PC-9 (cell line): ENCODE measurements at places on chromosomes 13 and 19.

- no peak overlapping the region for H3K4me3 ChIP-seq
- no peaks in the 10 kb centered on the region for H3K36me3 ChIP-seq
- 0 out of 2 replicates have a peak overlapping the region, but pooled peaks have one; percentile 65 for H3K27ac ChIP-seq
- DNase-seq = no peak
- peaks cover 21% of the 10 kb centered on the region for H3K4me1 ChIP-seq
Measured at GRCh38 chr19:14119644-14120496, 2.3 kb upstream of the PRKACA start.

DNA sequence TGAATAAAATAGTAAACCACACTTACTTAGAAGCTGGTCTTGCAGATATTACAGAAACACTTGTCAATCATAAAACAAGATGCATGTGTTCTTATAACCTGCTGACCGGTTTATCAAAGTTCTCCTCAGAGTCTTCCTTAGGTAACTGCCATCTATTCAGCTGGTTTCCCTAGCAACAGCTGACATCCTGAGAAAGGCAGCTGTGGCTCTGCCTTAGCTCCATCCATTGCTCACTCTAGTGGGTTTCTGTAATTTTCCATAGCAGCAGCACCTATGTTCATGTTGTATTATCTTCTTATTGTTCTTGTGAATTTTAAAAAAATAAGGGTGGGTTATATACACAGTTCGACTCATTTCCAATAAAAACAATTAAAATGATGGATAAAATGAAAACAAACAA is 87.8 kb downstream of the RAP2A start:
- DNase-seq = no peak
- H3K27me3 ChIP-seq = no peaks in the 10 kb centered on the region
- no peaks in the 10 kb centered on the region for H3K4me1 ChIP-seq
- H3K36me3 ChIP-seq = no peaks in the 10 kb centered on the region
- no peak overlapping the region for H3K4me3 ChIP-seq
- no peak overlapping the region for H3K27ac ChIP-seq

- no peaks in the 10 kb centered on the region for H3K27me3 ChIP-seq
- H3K4me1 ChIP-seq = no peaks in the 10 kb centered on the region
- DNase-seq = no peak
- H3K27ac ChIP-seq = no peak overlapping the region
Measured at GRCh38 chr13:66489172-66489571, 741.0 kb downstream of the PCDH9 start.

DNA sequence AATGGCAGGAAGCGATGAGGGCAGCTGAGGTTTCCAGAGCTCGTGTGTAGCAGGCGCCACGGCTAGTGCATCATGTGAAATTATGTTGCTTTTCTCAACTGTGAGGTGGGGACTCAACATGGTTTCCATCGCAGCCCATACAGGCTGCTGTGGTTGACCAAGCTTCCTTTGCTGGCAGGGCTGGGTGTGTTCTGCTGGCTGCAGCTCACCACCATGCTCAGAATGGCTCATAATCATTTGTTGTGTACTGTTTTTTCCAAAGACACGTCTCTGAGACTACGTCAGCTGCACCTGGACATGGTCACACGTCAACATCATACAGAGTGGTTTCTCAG is 16.1 kb upstream of the RASA3 start:
- no peak overlapping the region for H3K4me3 ChIP-seq
- peaks cover 26% of the 10 kb centered on the region for H3K4me1 ChIP-seq
- H3K36me3 ChIP-seq = no peaks in the 10 kb centered on the region
- DNase-seq = no peak
- no peaks in the 10 kb centered on the region for H3K27me3 ChIP-seq

GRCh38 chr13:66659701-66660467 is 570.3 kb downstream of the PCDH9 start:
- DNase-seq = peak; percentile 17
- H3K36me3 ChIP-seq = no peaks in the 10 kb centered on the region
- peaks cover 6% of the 10 kb centered on the region; the same call in 1 of the 2 replicates for H3K4me1 ChIP-seq
- H3K4me3 ChIP-seq = no peak overlapping the region
- H3K27ac ChIP-seq = no peak overlapping the region

GRCh38 chr19:50167314-50167721 is 4.2 kb upstream of the IZUMO2 start:
- H3K27ac ChIP-seq = peak overlapping the region; percentile 57
- DNase-seq = peak; percentile 73
- H3K4me3 ChIP-seq = no peak overlapping the region
- H3K4me1 ChIP-seq = peaks cover 65% of the 10 kb centered on the region

DNA sequence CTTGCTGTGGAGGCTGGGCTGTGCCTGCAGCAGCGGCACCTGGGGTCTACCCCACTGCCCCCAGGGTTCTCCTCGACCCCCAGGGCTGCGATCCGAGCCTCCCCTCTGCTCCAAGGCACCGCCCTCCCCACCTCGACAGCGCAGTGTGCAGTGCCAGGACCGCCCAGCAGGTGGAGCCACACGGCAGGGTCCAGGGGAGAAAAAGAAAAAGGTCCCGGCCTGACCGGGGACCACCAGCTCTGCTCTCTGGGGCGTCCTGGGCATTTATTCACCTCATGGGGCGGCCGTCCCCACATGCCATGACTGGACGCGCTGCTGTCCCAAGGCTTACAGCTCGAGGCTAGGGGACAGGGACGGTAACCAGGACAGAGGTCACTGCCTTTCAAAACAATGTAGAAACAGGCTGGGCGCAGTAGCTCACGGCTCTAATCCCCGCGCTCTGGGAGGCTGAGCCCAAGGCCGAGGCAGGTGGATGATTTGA is 10.6 kb downstream of the REXO1 start:
- H3K27ac ChIP-seq = no peak overlapping the region
- H3K36me3 ChIP-seq = no peaks in the 10 kb centered on the region
- no peaks in the 10 kb centered on the region for H3K27me3 ChIP-seq
- DNase-seq = no peak
- H3K4me3 ChIP-seq = no peak overlapping the region

- no peaks in the 10 kb centered on the region for H3K36me3 ChIP-seq
- no peaks in the 10 kb centered on the region for H3K4me1 ChIP-seq
- H3K27me3 ChIP-seq = no peaks in the 10 kb centered on the region
- DNase-seq = no peak
- H3K27ac ChIP-seq = no peak overlapping the region
Measured at GRCh38 chr13:78265098-78265497, 338.3 kb downstream of the POU4F1 start.

- no peak overlapping the region for H3K27ac ChIP-seq
- H3K4me3 ChIP-seq = no peak overlapping the region
- no peaks in the 10 kb centered on the region for H3K4me1 ChIP-seq
- no peaks in the 10 kb centered on the region for H3K27me3 ChIP-seq
Measured at GRCh38 chr13:37338726-37339385, 233.4 kb upstream of the CSNK1A1L start.

DNA sequence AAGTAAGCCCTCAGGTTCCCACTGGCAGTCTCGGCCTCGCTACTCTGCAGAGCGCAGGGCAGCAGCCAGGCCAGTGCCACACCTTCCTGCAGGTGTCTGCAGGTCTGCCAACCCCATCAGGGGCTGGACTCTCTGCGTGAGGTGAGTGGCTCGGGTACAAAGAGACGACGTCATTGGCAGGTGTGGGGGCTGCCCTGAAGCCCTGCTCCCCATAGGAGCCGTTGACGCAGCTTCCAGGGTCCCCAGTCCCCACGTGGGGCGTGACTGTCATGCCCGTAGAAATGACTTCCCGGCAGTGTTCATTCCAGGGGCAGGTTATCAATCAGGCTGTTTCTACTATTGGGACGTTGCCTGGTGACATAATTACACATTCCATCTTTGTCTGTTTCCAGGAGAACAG is 15.3 kb upstream of the GJB6 start:
- no peaks in the 10 kb centered on the region for H3K4me1 ChIP-seq
- no peaks in the 10 kb centered on the region for H3K36me3 ChIP-seq
- H3K4me3 ChIP-seq = no peak overlapping the region
- DNase-seq = no peak
- no peaks in the 10 kb centered on the region for H3K27me3 ChIP-seq

GRCh38 chr13:80603351-80603750 is 262.4 kb upstream of the SPRY2 start:
- no peaks in the 10 kb centered on the region for H3K36me3 ChIP-seq
- no peak overlapping the region for H3K4me3 ChIP-seq
- no peak overlapping the region for H3K27ac ChIP-seq
- no peak for DNase-seq
- H3K27me3 ChIP-seq = no peaks in the 10 kb centered on the region
- H3K4me1 ChIP-seq = no peaks in the 10 kb centered on the region

- no peaks in the 10 kb centered on the region for H3K27me3 ChIP-seq
- no peak overlapping the region for H3K4me3 ChIP-seq
- DNase-seq = no peak
- H3K36me3 ChIP-seq = no peaks in the 10 kb centered on the region
- no peaks in the 10 kb centered on the region for H3K4me1 ChIP-seq
- H3K27ac ChIP-seq = no peak overlapping the region
Measured at GRCh38 chr19:20209051-20209450, 42.0 kb downstream of the ZNF486 start.

- H3K27ac ChIP-seq = no peak overlapping the region
- DNase-seq = no peak
- no peaks in the 10 kb centered on the region for H3K4me1 ChIP-seq
- H3K27me3 ChIP-seq = no peaks in the 10 kb centered on the region
Measured at GRCh38 chr19:18137242-18137641, 15.7 kb upstream of the PIK3R2 start.

DNA sequence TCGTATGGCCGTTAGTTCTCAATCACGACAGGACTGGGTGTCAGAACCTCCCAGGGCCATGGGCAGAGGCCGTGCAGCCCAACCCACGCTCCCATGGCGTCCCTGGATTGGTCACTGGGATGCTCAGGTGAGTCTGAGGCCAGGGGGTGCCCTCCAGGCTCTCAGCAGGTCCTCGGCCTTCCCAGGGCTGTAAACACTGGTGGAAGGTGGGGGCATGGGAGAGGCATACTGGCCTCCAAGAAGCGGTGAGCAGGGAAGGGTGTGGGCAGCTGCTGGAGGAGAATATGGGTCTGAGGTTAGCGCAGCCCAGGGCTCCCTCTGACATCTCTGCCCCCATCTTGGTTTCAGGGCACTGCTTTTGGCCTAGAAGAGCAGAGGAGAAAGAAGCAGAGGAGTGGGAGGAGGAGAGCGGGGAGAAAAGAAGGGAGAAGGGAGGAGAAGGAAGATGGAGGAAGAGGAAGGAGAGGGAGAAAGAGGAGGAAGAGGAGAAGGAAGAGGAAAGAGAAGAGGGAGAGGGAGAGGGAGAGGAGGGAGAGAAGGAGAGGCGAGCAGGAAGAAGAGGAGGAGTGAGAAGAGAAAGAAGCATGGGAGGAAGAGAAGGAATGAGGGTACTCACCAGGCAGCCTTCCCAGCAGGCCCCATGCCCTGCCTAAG is 62.3 kb downstream of the CEBPG start:
- H3K4me3 ChIP-seq = no peak overlapping the region
- DNase-seq = no peak
- H3K27ac ChIP-seq = no peak overlapping the region
- H3K4me1 ChIP-seq = no peaks in the 10 kb centered on the region

GRCh38 chr13:38951525-38952313 is 38.9 kb downstream of the STOML3 start:
- H3K4me3 ChIP-seq = no peak overlapping the region
- H3K27ac ChIP-seq = no peak overlapping the region
- no peak for DNase-seq
- H3K27me3 ChIP-seq = no peaks in the 10 kb centered on the region
- H3K4me1 ChIP-seq = no peaks in the 10 kb centered on the region
- H3K36me3 ChIP-seq = no peaks in the 10 kb centered on the region

GRCh38 chr13:113034451-113035212 is 65.6 kb downstream of the MCF2L start:
- H3K4me3 ChIP-seq = no peak overlapping the region
- no peaks in the 10 kb centered on the region for H3K27me3 ChIP-seq
- H3K36me3 ChIP-seq = no peaks in the 10 kb centered on the region
- peak; percentile 53 for DNase-seq

GRCh38 chr13:35567406-35567980 is 91.0 kb upstream of the MAB21L1 start:
- no peaks in the 10 kb centered on the region for H3K4me1 ChIP-seq
- H3K27me3 ChIP-seq = no peaks in the 10 kb centered on the region
- H3K4me3 ChIP-seq = no peak overlapping the region
- no peak for DNase-seq
- H3K36me3 ChIP-seq = no peaks in the 10 kb centered on the region
- H3K27ac ChIP-seq = no peak overlapping the region

GRCh38 chr13:23550163-23550562 is 20.0 kb upstream of the TNFRSF19 start:
- no peaks in the 10 kb centered on the region for H3K4me1 ChIP-seq
- H3K27me3 ChIP-seq = no peaks in the 10 kb centered on the region
- no peak overlapping the region for H3K27ac ChIP-seq

DNA sequence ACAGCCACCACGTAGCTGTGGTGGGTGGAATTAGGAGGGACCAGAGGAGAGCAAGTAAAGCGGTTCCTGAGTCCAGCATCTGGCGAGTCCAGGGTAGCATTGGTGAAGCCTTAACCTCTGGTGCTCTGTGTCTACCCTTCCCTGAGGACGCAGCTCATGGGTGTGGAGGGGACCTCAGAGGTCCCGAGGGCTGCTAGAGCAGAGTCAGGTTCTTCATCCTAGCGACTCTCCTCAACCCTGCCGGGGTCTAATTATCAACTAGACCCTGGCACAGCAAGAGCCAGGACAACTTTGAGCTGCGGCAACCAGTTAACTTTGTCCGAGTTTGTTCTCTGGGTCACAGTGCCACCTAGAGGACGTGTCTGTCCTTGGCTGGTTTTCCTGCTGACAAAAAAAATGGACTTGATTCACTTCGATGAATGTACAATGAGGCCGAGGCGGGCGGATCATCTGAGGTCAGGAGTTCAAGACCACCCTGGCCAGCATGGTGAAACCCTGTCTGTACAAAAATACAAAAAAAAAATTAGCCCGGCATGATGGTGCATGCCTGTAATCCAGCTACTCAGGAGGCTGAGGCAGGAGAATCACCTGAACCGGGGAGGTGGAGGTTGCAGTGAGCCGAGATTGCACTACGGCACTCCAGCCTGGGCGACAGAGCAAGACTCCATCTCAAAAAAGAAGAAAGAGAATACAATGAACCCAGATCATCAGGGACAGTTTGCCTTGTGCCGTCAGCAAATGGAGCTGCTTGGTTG is 25.0 kb downstream of the TSSK6 start:
- peaks cover 23% of the 10 kb centered on the region for H3K4me1 ChIP-seq
- peak overlapping the region; percentile 70 for H3K27ac ChIP-seq
- DNase-seq = peak; percentile 70
- no peaks in the 10 kb centered on the region for H3K27me3 ChIP-seq
- H3K36me3 ChIP-seq = no peaks in the 10 kb centered on the region
- no peak overlapping the region for H3K4me3 ChIP-seq

DNA sequence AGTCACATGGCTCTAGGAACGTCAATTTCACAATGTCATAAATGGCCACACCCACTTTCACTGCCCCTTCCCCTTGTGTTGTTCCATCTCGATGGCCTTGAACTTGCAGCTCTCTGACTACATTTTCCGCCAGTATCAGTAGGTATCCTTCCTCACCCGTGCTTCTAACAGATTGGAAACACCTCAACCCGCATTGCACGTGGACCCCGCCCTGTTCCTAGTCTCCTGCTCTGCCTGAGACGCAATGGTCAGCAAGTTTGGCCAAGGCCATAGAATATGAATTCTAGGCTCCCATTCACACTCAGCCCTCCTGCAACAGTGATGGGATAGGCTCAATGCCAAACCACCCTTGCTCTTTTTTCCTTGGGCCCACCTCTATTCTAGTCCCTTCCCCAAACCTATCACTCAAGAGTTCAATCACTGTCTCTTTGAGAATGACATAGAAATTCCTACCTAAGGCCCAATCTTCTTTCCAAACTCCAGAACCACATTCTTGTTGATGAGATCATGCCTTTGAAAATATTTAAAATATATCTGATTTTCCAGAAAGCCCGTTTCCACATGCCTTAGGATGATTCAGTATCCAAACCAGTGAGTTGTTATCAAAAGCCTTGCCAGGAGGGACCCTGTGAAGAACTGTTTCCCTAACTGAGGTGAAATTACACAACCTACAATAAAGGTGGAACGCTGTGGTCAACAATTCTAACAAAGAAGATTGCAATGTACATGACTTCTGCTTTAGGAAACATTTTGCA is 334.6 kb downstream of the MYO16 start:
- DNase-seq = no peak
- no peaks in the 10 kb centered on the region for H3K36me3 ChIP-seq
- no peak overlapping the region for H3K27ac ChIP-seq
- H3K27me3 ChIP-seq = no peaks in the 10 kb centered on the region
